ENCODE measurements at places on chromosomes 7 and 10.

GRCh38 chr10:130804778-130805634 lies 506.5 kb downstream of the TCERG1L start:
- DNase-seq, result no peak

- DNase-seq, result no peak
These were observed 12.1 kb downstream of the ENTPD1 start for GRCh38 chr10:95767884-95768556.

GRCh38 chr10:13690281-13690825 lies 103.6 kb downstream of the PRPF18 start:
- no peak for DNase-seq

GRCh38 chr7:45081670-45081974 lies 7.1 kb downstream of the NACAD start:
- no peak for DNase-seq

DNA sequence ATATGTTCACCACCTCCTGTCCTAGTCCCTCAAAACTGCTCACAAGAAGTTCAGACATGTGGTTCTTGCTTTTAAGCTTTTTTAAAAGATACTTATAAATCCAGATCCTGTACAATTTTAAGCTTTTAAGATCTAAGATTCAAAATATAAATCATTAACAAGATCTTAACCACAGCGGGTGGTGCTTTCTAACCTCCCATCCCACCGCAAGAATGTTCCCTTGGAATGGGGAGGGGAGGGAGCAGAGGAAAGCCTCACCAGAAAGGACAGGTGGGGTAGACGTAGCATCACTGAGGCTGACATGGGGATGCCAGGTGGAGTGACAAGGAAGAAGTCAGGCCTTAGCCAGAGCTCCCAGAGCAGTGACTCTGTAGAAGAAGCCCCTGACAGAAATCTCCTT lies 133.5 kb downstream of the C1GALT1 start:
- DNase-seq, result no peak

DNA sequence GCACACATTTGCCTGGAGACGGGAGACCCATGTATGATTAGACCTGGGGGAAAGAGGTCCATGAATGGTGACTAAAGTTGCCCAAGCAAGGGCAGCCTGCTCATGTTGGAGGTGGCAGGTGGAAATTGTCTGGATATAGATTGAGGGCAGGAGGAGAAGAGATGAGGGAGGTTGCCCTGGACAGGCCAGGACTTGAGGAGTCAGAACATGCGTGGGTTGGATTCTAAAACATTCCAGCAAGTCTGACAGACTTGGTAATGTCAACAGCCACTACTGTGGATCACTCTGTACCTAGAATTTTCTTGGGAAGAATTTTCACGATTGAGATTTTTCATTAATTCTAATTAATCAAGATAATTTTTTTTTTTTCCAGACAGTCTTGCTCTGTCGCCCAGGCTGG lies 19.1 kb upstream of the SVOPL start:
- DNase-seq, result no peak

GRCh38 chr7:110888641-110889040 lies 202.3 kb upstream of the LRRN3 start:
- no peak for DNase-seq

GRCh38 chr7:31109751-31110150 lies 57.6 kb downstream of the ADCYAP1R1 start:
- DNase-seq, result no peak

- no peak for DNase-seq
These were observed 54.7 kb upstream of the EGFR start for GRCh38 chr7:54964136-54964535.

DNA sequence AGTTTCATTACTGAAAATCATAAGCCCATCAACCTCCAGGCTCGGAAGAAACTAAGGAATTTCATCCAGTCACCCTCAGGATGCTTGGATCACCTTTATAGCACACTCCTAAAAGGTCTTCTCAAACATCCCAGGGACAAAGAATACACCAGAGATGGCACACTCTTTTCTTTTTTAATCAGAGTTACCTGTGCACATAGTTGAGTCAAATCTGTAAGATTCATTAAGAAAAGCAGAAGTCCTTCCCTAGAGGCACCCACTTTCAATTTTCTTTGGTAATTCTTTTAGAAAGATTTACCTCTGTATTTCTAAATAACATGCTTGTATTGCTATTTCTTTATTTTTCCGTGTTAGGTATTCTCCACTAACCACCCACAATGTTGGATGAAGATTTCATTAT lies 50.6 kb upstream of the IL6 start:
- DNase-seq, result no peak
